ENCODE measurements at places on chromosomes 1 and 21.

DNA sequence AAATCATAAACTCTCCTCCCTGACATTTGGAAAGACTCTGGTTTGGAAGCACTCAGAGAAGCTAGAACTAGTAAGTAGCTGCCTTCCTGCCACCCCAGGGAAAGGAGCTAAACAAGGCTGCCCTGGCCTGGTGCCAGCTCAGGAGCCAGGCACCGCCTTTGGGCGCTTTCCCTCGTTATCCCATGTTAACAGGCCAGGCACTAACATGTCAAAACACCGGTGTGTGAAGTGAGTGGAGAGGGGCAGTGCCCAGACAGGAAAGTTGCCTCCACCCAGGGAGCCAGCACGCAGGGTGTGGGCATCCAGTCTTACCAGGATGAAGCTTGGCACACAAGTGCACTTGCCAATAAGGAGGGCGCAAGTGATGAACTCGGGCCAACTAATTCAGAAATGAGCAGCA, 346.8 kb downstream of the RRAGC start:
- DNase-seq = no peak

- no peak for DNase-seq
Observed at GRCh38 chr1:118716775-118717174, 271.4 kb downstream of the TBX15 start.

- DNase-seq = no peak
Observed at GRCh38 chr1:230948301-230948700, 30.4 kb downstream of the TTC13 start.

DNA sequence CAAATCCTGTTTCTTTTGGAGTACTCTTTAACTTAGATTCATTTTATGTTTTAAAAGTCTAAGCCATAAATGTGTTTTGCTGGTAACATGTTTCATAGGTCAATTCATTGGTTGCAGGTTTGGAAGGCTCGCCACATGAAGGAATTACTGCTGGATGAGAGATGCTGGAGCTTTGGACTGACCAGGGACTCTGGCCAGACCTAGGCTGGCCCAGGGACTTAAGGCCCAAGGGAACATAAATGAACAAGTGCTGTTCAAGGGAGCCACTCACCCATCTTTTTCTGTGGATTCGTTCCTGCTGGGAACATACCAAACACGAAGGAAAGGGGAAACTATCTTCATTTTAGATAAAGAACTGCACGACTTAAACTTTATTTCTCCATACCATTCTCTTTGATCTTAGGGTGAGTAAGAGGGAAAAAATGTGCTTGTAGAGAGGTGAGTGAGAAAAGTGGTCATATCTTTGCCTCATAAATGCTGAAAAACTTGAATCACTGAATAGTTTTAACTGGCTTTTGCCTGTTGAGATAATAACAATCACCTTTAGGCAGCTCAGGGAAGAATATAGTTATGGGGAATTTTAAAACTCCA, 15.3 kb upstream of the SHCBP1L start:
- no peak for DNase-seq

DNA sequence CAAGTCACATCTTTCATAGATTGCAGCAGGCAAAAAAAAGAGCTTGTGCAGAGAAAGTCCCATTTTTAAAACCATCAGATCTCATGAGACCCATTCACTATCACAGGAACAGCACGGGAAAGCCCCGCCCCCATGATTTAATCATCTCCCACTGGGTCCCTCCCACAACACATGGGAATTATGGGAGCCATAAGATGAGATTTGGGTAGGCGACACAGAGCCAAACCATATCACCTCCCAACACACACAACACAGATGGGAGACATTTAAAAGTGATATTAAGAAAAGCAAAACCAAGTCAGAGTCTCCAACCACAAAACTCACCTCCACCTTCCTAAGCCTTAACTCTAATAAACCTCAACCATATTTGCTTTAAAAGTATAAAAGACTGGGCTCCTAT, 61.5 kb upstream of the TIAM1 start:
- no peak for DNase-seq

DNA sequence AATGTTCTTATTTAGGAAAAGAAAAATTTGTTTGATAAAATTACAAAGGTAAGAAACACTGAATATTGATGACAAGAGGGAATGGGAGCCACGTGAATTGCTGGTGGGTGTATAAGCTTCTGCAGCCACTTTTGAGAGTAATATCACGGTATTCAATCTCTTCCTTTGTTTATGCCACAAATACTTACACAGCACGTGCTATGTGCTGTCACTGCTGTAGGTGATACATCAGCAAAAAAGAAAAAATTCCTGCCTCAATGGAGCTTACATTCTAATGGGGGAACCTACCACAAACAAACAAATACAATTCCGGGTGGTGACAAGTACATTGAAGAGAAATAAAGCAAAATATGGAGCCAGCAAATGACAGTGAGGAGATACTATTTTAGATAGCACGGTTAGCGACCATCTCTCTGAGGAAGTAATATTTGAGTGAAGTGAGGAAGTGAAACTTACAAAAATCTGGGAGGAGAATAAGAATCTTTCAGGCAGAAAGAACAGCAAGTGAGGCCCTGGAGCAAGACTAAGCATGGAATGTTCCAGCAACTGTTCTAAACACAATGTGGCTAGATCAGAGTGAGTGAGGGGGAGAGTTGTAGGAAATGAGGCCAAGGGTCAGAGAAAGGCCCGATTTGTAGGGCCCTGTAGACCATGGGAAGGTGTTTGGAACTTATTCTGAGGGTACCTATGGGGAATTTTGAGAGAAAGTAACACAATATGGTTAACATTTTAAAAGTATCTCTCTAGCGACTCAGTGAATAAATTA, 2.6 kb upstream of the FCRLB start:
- DNase-seq = no peak

- no peak for DNase-seq
Observed at GRCh38 chr1:165476776-165477175, 31.9 kb upstream of the RXRG start.

- DNase-seq = no peak
Observed at GRCh38 chr1:235933017-235933765, 66.5 kb upstream of the LYST start.

GRCh38 chr1:53107570-53108322, 34.7 kb downstream of the SLC1A7 start:
- DNase-seq = no peak

- DNase-seq = no peak
Observed at GRCh38 chr1:114509596-114510273, 1.3 kb downstream of the TRIM33 start.

DNA sequence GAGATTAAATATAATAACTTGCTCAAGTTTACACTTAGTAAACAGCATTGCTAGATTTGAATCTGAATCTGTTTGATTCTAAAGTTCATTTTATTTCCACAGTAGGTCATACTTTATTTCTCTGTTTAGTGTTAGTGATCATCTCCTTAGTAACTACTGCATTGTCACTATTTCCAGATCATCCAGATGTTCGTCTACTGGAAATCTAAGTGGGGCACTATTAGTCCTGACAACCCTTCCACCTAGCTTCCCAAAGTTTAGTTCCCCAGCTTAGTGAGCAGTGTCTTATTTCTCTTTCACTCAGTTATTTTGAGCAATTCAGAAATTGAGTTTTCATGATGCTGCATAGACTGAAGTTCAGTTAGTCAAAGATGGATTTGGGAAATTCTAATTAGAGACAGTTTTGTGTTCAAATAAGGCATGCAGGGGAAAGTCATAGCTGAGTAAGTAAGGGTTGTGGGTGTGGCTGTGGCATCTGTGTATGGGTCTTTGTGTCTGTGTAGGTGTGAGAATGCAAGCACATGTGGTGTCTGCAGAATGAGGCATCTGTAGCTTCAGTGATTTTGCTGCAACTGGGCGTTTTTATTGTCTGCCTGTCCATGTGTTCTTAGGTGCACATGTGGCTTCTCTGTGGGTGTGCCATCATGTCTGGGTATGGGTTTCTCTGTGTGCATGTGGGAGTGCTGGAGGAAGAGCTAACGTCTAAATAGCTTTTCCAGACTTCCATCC, 107.3 kb downstream of the NTMT2 start:
- DNase-seq = no peak
